Activated CD8-positive, alpha-beta memory T cell treated with anti-CD3 and anti-CD28 coated beads for 1 hour (primary cell): ENCODE measurements at places on chromosomes 2 and 18.

GRCh38 chr2:154934213-154934612 lies 235.7 kb downstream of the KCNJ3 start:
- DNase-seq = no peak

DNA sequence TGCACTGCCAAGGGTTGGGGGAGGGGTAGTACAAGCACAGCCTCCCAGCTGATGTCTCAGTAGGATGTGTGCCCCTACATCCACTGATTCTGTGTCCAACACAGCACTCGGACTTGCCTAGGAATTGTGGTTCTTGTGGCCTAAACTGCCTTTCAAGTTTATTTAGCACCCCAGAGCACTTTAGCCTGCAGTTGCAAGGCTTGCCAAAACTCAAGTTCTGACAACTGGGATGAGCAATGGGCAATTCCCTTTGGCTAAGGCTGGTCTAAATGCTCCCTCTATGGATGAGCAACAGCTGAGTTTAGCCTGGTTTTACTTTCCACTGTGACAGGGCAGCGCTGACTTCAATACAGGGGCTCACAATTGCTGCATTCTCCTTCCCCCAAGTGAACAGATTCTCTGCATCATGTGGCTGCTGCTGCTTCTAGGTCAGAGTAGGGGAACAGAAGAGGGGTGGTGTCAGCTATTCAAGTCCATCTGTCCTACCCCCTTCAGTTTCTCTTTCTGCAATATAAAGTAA lies 471.5 kb downstream of the PIK3C3 start:
- DNase-seq = no peak

GRCh38 chr2:17148407-17149145 lies 369.7 kb downstream of the RAD51AP2 start:
- no peak for DNase-seq

DNA sequence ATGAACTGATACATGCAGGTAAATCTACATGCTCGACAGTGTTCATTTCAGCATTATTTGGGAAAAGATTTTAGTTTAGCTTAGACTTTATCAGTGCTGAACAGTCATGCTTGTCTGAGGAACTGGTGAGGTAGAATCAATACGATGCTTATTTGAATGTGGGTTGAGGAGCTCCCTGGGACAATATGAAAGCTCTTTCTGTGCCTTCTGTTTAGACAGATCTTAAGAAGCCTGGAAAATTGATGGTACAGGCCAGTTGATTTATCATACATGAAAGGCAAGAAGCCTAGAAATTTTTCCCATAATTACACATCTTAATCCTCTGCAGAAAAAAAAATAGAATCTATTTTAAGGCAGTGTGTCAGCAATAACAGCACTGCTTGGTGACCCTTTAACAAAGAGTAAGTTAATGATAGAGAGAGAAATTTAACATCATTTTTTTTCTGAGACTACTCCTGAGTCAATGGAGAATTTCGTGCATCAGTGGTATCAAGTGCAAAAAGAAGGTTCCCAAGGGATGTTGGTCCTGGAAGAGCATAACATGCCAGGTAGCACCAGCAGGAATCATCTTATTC lies 252.2 kb upstream of the CDH20 start:
- no peak for DNase-seq

GRCh38 chr2:237445611-237446337 lies 31.8 kb upstream of the COL6A3 start:
- no peak for DNase-seq

DNA sequence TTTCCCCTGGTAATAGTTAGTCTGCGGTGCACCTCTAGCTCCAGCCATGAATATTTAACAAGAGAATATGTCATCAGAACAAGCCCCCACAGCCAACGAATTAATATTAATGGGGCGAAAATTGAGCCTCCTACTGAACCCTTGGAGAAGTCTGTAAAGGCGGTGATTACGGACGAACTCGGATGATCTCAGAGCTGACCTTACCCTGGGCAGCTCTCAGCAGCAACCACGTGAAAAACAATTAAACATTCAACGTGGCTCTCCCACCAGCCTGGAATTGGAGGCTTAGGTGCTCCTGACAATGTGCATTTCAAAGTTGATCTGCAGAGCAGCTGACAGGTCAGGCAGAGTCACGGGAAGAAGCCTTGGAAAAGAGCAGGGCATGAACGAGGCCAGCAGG lies 407.6 kb upstream of the MYT1L start:
- DNase-seq = no peak
